Activated naive CD8-positive, alpha-beta T cell treated with anti-CD3 and anti-CD28 coated beads, Interleukin-2, amount 10 ng/mL, durations not matched to agents 7 days and 5 days (primary cell): ENCODE measurements at places on chromosomes 2 and 18. TPM values are rescaled to one million over a fixed set of nuclear protein-coding genes. Genes with fewer than 3 reads are reported as not detected.
A peak's percentile ranks its signal among the peaks of the same experiment; 100 is the strongest.

- no peak for DNase-seq
Measured at GRCh38 chr18:42474577-42474976, 519.5 kb downstream of the PIK3C3 start.

- no peak for DNase-seq
Measured at GRCh38 chr2:60509066-60509465, 44.4 kb downstream of the BCL11A start.

- no peak for DNase-seq
Measured at GRCh38 chr2:228699400-228699799, 517.9 kb upstream of the SPHKAP start.

DNA sequence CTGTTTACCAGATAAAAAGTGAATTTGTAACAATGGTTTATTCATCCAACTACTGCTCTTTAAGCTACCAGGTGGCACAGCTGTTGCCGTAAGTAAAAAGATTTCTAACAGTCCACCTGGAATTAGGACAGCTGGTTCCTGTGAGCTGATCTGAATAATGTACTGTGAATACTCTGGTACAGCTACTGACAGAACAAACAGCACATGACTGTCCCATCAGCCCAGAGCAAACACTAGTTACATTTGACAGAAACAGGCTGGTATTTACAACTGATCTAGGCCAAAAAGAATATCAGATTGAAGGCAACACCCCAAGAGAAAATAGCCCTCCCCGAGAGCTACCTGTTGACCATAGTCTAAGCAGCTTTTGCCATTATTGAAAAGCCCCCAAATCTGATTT is 840.4 kb downstream of the CPS1 start:
- DNase-seq, result no peak

GRCh38 chr2:200275295-200276013 is 31.0 kb upstream of the SPATS2L start:
- DNase-seq, result no peak

GRCh38 chr2:173019755-173020154 is 55.9 kb upstream of the MAP3K20 start:
- DNase-seq, result no peak

GRCh38 chr18:20975077-20975476 is 136.5 kb downstream of the ROCK1 start:
- DNase-seq, result no peak

DNA sequence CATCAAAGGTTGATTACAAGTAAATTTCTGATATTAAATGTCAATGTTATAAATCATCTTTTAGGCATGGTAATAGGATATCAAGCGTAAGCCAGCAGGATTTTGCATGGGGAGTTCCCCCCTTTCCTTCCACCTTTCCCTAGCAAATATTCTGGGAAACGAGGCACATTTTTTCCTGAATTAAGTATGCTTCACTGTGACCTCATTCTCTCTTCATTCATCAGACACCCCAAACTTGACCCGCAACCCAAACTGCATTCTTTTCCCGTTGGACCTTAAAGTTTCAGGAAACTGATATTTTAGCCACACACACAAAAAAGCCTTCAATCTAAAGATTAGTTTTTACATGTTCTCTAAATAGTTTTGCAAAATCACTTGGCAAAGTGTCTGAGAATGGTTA is 214.5 kb upstream of the CTAGE1 start:
- DNase-seq, result no peak

DNA sequence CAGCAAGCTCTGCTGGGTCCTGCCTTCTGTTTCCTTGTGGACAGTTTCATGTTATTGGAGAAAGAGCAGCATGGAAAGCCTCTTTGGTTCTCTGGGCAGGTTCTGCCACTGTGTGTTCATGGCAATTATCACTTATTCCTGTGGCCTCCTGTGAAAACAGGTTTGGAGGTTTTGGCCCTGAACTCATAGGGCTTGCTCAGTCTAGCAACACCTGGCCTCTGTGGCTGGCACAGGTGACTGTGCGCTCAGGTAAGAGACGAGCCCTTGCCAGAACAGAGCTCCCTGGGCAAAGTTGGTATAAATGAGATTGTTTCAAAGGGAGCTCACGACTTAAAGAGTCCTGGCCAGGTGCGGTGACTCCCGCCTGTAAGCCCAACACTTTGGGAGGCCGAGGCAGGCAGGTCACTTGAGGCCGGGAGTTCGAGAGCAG is 5.7 kb downstream of the CEP68 start:
- no peak for DNase-seq

- DNase-seq, result no peak
Measured at GRCh38 chr2:85119900-85120299, 13.3 kb upstream of the TCF7L1 start.

DNA sequence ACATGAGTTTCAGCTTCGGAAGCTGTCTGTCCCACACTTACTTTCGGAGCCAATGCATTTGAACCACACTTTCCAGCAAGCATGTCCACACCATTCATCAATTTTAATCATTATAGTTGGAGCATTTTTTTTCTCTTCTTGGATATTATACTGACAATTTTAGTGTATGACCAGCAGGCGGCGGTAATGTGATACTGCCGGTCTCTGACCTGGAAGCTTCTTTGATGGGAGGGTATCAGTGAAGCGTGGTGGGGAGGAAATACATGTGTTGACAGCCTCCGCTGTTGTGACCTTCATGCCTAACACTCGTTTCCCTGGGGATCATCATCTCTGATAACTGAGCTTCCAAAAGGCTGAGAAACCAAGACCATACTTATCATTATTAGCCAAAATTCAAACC is 231.7 kb downstream of the GBX2 start:
- DNase-seq, result no peak

DNA sequence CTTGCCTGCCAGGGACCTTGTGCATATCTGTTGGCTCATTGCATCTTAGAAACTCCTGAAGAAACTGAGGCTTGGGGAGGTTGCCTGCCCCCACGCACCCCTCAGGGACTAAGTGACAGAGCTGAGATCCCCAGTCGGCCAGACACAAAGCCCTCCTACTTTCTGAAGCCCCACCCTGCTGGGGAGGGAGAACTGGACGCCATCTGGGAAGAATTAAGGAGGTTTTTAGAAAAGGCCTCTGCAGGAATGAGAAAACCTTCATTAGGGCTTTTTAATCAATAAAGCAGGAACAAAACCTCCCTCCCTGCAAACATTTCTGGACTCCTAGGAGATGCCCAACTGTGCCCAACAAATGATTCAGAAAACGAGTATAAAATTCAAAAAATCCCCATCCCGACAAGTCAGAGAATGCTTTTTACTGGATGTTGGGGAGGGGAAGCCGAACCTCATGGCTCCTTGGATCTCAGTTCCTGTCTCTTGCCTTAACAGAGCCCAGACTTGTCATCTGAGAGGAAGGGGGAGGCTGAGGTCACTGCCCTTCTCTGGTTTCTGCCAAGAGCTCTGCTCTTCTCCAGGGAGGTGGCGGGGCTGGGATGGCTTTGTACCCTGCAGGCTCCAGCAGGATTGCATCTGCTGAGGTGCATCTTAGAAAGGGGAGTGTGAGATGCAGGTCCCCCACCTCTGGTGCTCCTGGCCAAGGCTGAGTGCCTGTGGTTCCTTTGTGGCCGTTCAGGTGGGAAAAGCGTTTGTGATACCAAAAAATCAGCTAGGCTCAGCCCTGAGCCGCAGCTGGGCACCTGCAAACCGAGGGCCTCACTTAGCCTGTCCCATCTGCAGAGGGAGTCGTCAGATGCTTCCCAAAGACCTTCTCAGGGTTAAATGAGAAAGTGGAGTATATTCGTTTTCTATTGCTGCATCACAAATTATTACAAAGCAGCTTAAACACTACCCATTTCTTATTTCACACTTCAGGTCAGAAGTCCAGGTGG is 142.4 kb downstream of the ZFP36L2 start:
- DNase-seq, result no peak

DNA sequence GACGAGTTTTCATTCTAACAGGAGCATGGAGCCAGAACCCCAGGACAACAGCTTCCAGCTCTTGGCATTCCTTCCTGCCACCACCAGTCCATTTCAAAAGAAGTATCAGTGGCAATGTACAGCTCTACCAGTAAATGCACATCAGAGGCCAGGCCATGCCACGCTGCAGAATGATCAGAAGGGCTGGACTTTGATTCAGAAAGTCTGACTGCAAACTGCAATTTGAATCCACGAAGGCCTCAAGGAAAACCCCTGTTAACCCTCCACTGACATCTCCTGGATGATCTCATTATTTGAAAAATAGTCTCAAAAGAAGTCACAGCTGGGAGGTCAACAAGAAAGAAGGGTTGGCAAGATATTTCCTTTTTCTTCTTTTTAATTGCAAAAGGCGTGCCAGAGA is 119.2 kb downstream of the MYO5B start:
- no peak for DNase-seq

DNA sequence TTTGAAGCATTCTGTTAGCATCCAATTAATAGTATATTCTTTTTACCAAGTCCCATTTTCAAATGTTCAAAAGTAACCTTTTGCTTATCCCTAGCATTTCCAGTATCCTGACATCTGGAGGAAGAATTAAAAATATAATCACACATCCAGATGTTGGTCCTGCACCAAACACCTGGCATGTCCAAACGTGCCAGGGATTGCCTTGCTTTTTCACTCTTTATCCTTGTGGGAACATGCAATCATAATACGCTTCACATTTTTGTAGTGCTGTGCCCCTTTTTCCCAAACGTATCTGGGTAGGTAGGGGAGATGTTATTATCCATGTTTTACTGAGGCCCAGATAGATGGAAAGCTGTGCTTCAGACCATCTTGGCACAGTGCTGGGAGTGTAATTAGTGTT is 133.0 kb downstream of the TPGS2 start:
- DNase-seq, result no peak

DNA sequence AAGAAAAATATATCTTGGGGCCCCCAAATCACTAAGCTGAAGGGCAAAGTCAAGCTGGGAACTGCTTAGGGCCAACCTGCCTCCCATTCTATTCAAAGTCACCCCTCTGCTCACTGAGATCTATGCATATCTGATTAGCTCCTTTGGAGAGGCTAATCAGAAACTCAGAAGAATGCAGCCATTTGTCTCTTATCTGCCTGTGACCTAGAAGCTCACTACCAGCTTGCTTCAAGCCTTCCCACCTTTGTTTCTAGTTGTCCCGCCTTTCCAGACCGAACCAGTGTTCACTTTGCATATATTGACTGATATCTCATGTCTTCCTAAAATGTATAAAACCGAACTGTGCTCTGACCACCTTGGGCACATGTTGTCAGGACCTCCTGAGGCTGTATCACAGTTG is 479.4 kb downstream of the METTL4 start:
- DNase-seq, result no peak

- no peak for DNase-seq
Measured at GRCh38 chr18:36066001-36066400, 1.4 kb downstream of the RPRD1A start.

GRCh38 chr18:50806208-50806616 is 13.6 kb downstream of the MRO start:
- DNase-seq, result no peak

GRCh38 chr2:62941413-62941812 is 109.2 kb upstream of the OTX1 start:
- no peak for DNase-seq

DNA sequence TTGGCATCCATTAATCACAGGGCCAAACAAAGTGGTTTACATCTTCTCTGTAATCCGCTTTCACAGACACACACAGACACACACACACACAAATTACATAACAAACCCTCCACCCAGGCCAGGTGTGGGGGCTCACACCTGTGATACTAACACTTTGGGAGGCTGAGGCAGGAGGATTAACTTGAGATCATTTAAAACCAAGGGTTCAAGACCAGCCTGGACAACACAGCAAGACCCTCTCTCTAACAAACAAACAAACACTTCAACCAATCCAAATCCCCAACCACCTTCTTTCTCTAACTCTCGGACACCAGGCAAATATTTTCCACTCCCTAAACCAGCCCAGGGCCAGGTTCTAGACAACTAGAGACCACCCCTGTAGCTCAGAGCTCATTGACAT is 79.5 kb upstream of the XPO1 start:
- no peak for DNase-seq

- no peak for DNase-seq
Measured at GRCh38 chr18:45324495-45325113, 290.7 kb upstream of the SLC14A2 start.

GRCh38 chr2:158006961-158007719 is 94.5 kb upstream of the UPP2 start:
- DNase-seq, result no peak

GRCh38 chr18:26255695-26256622 is 29.7 kb downstream of the TAF4B start:
- no peak for DNase-seq

DNA sequence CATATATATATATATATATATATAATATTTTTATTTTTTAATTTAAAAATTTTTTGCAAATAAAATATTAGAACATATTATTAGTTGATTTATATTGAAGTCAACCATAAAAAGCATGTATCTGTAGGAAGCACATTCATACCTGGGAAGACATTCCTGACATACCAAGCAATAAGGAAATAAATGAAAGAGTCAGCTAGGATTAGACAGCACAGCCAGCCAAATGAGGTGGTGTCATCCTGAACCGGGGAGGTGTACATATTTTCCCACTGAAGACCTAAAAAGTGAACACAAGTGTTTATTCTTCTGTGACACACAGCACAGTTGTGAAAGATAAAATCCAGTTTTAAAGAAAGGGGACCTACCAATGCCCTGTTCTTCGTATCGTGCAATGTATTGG is 149.2 kb downstream of the ABCA12 start:
- DNase-seq, result no peak

- no peak for DNase-seq
Measured at GRCh38 chr18:54776282-54776977, 51.8 kb upstream of the RAB27B start.

- DNase-seq, result peak; percentile 85
Measured at GRCh38 chr18:51110073-51110797, 80.2 kb downstream of the SMAD4 start.

DNA sequence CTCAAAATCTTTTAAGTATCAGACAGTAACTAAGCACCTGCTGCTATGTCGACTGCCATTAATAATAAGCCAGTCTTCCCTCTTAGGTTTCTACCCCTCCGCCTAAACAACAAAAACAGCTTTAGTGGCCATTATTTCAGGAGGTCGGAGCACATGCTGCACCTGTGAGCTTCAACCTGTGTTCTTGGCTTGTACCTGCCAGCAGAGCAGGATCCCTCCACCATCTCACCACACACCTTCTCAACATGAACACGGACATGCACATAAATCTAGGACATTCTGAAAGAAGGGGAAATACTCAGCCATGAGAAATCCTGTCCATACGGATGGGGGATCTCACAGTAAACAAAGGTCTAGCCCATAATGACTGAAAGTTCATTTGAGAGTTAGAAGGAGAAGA is 3.7 kb downstream of the CYB5A start:
- DNase-seq, result no peak

Gene GPR17
- total RNA-seq, result not detected

Gene CSRNP3
- not detected for total RNA-seq

Gene MPHOSPH10
- 36.0 TPM for total RNA-seq

Gene IHH
- total RNA-seq, result not detected

Gene EN1
- total RNA-seq, result not detected

Gene OR6B2
- not detected for total RNA-seq

Gene GPR45
- not detected for total RNA-seq

Gene DGKD
- 114 TPM for total RNA-seq

Gene DIPK1C
- total RNA-seq, result not detected

Gene KCNJ3
- total RNA-seq, result not detected
